ENCODE measurements at places on chromosomes 1 and 21. TPM values are rescaled to one million over a fixed set of nuclear protein-coding genes. Genes with fewer than 3 reads are reported as not detected.

The PADI1 gene
- total RNA-seq = not detected

The TMEM35B gene
- total RNA-seq = 35.5 TPM

The MNDA gene
- 27.2 TPM for total RNA-seq

The YOD1 gene
- total RNA-seq = 7.1 TPM

- H3K27ac ChIP-seq = no peak overlapping the region
- no peaks in the 10 kb centered on the region for H3K4me1 ChIP-seq
- DNase-seq = no peak
- no peaks in the 10 kb centered on the region for H3K27me3 ChIP-seq
- no peaks in the 10 kb centered on the region for H3K36me3 ChIP-seq
Observed at GRCh38 chr1:197706601-197707000, 68.7 kb downstream of the DENND1B start.

- H3K4me1 ChIP-seq = peaks cover 3% of the 10 kb centered on the region
- DNase-seq = no peak
- peaks cover 6% of the 10 kb centered on the region for H3K36me3 ChIP-seq
- no peak overlapping the region for H3K4me3 ChIP-seq
Observed at GRCh38 chr1:212326541-212326940, 41.3 kb downstream of the PPP2R5A start.

- H3K4me3 ChIP-seq = no peak overlapping the region
- H3K27me3 ChIP-seq = no peaks in the 10 kb centered on the region
- peaks cover 6% of the 10 kb centered on the region for H3K4me1 ChIP-seq
- peaks cover 7% of the 10 kb centered on the region for H3K36me3 ChIP-seq
- no peak for DNase-seq
- H3K27ac ChIP-seq = no peak overlapping the region
Observed at GRCh38 chr1:35029761-35030160, 2.0 kb downstream of the ZMYM6 start.

GRCh38 chr1:20389571-20389970 is 96.4 kb downstream of the CAMK2N1 start:
- no peaks in the 10 kb centered on the region for H3K36me3 ChIP-seq
- peaks cover 8% of the 10 kb centered on the region for H3K4me1 ChIP-seq
- no peak overlapping the region for H3K4me3 ChIP-seq
- H3K27ac ChIP-seq = no peak overlapping the region
- peaks cover 24% of the 10 kb centered on the region for H3K27me3 ChIP-seq
